ENCODE measurements at places on chromosomes 3 and 15.

DNA sequence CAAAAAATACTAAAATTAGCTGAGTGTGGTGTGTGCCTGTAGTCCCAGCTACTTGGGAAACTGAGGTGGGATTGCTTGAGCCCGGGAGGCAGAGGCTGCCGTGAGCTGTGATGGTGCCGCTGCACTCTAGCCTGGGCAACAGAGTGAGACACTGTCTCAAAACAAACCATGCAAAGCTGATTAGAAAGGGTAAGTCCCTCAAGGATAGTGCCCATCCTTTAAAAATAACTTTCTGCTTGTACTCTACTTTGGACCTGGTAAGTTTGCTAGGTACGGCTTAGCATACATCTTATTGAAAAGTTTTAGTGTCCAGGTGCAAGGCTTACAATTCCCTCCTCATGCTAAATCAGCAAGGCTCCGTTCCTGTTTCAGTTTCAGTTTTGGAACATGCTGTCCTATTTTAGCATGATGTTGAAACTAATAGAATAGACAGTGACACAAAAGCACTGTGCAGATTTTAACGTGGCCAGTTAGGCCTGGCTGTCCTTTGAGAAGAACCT, 21.4 kb downstream of the FEM1B start:
- no peak for DNase-seq

DNA sequence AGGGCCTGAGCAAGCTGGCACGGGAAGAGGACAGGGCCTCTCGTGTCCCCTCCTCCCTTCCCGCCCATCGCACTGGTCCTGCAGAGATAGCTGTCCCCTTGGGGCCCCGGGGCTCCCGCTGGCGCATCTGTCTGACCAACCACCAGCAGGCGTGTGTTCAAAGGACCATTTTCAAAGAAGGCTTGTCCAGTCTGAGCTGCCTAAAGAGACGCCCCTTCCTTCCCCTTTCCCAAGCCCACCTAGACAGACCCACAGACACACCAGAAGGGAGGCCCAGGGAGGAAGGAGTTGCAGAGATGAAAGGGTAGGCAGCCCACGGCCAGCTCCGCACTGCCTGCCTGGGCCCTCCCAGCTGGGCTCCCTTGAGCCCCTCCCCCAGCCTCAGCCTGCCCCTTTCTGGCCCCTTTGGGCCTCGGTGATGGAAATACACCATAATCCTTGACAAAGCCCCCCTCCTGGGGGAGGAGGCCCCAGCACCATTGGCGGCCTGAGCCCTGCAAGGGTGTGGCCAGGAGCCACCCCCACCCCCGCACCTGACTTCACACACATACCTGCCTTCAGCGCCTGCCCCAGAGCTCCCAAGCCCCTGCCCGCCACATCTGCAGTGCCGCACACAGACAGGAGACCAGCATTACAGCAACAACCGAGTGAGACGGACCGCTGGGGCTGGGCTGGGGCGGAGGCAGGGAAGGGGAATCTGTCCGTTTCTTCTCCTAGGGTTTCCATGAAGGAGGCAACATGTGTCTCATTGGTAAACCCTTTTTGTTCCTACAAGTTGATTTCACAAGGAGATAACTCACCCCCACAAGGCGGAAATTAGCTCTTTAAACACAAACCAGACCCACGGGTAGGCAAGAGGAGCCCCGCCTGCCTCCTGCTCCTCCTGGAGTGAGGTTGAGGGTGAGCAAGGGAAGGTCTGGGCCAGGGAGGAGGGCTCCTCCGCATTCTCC, at the start of gene STRA6:
Gene STRA6, minus strand, starts transcription at position 336 of the 950 bp plus-strand sequence. CDS start 520 bp downstream, outside the sequence.
- no peak for DNase-seq

GRCh38 chr3:57978316-57978715, 29.9 kb upstream of the FLNB start:
- no peak for DNase-seq

DNA sequence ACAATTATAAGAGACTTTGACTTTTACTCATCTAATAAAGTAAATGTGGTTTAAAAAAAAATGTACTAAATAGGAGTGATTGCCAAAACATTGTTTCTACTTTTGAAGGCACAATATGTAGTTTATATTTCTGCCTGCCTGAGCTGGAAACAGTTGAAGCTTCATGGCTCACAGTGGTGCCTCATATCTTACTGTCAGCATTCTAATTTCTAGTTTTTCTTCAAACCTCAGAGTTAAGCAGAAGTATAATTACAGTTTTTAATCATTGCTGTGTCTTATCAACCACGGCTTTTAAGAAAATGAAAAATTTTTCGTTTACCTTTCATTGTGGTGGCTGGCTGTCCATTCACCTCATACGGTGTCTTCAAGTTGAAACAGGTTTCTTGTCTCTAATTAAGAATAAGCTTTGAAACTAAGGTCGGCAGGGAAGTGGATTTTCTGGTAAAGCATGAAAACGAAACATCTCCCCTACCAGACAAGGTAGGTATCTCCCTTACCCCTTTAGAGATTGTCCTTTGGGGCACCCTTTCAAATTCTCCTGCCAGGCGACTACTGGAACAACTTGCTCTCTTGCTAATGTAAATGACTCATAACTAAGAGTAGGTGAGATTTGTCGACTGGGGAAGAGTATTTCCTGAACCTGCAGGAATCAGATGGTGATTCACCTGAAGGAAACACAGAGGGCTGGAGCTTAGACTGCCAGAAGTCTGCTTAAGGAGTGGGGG, at the start of gene GPR87:
Gene GPR87, minus strand, starts transcription at position 554 of the 725 bp plus-strand sequence. CDS start 16,720 bp downstream, outside the sequence.
- DNase-seq: peak; percentile 61

- DNase-seq: peak; percentile 9
Observed at GRCh38 chr15:82950295-82950694, 2.2 kb downstream of the HOMER2 start.

DNA sequence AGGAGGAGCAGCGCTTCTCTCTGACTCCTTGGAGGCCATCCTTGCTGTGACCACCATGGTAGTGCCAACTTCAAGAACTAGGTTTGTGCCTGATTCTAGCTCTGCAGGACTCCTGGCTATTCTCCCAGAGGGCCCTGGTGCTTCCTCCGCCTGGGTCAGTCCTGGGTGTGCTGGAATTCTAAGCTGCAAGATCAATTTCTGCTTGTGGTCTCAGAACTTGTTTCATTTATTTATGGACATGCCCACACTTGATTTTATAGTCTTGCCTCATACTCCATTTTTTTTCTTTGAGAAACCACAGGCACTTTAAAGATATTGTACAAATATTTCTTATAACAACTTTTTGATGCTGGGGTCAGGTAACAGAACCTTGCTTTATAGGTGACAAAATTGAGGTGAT, 87.6 kb downstream of the PDCD6IP start:
- no peak for DNase-seq

DNA sequence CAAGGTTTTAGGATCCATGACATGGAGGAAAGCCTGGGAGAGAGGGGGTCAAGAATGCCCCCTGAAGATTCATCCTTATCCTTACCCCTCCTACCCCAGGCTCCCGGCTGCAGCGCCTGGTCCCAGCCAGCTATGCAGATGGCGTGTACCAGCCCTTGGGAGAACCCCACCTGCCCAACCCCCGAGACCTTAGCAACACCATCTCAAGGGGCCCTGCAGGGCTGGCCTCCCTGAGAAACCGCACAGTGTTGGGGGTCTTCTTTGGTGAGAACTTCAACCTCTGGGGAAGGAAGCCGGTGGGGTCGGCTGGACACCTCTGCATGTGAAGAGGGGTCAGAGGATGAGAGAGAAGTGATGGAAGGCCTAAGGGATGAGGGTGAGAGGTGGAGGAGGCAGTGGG, 4.3 kb downstream of the DUOX1 start:
- no peak for DNase-seq

Data from T-helper 2 cell treated with Interferon-gamma antibody and Interleukin-4, amounts not matched to agents 5 μg/mL and 100 μg/mL, for 36 hours (primary cell).